Urinary bladder (tissue), 4 donors: ENCODE measurements at places on chromosomes 3 and 15. TPM values are rescaled to one million over a fixed set of nuclear protein-coding genes. Genes with fewer than 3 reads are reported as not detected.

- no peak for DNase-seq
These were observed 37.5 kb downstream of the ZXDC start for GRCh38 chr3:126438186-126438585.

DNA sequence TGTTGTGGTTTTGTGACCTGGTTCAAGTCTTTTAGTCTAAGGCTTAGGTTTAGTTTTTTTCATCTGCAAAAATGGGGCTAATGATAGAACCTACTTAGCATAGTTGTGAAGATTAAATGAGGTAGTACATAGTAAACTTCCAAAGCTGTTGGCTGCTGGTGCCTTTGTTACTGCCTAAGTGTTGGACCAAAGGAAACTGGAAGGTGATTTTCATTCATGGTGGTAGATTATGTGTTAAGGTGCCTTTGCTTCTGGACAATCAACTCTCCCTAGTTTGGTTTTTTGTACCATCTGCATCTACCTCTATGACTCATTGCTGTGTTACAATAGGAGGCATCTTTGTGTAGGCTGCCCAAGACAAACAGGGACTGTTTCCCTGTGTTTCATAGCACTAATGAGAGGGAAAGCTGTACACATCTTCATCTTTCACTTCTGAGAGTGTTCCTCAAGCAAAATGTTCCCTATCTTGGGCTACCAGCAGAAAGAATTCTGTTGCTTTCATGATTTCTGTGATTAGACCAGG, 3.2 kb downstream of the MAP2K1 start:
- no peak for DNase-seq

GRCh38 chr3:185685231-185686035, 99.3 kb downstream of the SENP2 start:
- DNase-seq = no peak

Gene RASGRP1
- 0.74 TPM for total RNA-seq

Gene RPUSD3
- 14.4 TPM for total RNA-seq

Gene IL16
- total RNA-seq = 10.6 TPM

GRCh38 chr3:52763466-52763865, 7.3 kb downstream of the NEK4 start:
- DNase-seq = no peak

- DNase-seq = no peak
These were observed 259.2 kb downstream of the MEIS2 start for GRCh38 chr15:36841193-36841592.

- no peak for DNase-seq
These were observed 192.3 kb downstream of the STAG1 start for GRCh38 chr3:136559896-136560295.

Gene LINS1
- total RNA-seq = 52.4 TPM

Gene IMPG2
- 2.3 TPM for total RNA-seq

Gene TMEM40
- 2.3 TPM for total RNA-seq

GRCh38 chr3:42631620-42632019, 21.9 kb upstream of the ZBTB47 start:
- DNase-seq = no peak

- DNase-seq = no peak
These were observed 232.6 kb upstream of the LRTM1 start for GRCh38 chr3:55160241-55160983.

Gene SLC22A13
- 0.58 TPM for total RNA-seq

Gene UROC1
- total RNA-seq = not detected

GRCh38 chr3:43732747-43733425, 42.1 kb downstream of the ABHD5 start:
- no peak for DNase-seq

- no peak for DNase-seq
These were observed 74.8 kb downstream of the SNTN start for GRCh38 chr3:63727233-63727632.

Gene TMEM45A
- total RNA-seq = 78.8 TPM

DNA sequence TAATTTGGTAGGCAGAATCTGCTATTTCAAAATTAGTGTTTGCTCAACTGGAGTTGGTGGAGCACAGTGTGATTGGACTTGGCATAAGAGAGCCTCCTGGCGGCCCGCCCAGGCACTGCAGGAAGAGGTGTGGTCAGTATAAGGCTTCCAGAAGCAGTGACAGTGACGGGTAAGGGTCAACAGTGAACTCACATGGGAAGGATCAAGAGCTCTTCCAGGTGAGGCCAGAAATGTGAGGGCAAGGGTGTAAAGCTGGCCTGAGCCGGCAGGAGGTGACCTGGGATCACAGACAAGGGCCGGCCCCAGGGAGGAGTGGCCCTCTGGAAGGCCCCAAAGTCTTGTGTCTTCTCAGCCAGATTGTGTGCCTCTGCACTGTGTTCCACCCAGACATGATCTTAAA, 93.2 kb upstream of the RNF7 start:
- no peak for DNase-seq

- DNase-seq = no peak
These were observed 275.2 kb upstream of the CBLB start for GRCh38 chr3:106144030-106144429.

DNA sequence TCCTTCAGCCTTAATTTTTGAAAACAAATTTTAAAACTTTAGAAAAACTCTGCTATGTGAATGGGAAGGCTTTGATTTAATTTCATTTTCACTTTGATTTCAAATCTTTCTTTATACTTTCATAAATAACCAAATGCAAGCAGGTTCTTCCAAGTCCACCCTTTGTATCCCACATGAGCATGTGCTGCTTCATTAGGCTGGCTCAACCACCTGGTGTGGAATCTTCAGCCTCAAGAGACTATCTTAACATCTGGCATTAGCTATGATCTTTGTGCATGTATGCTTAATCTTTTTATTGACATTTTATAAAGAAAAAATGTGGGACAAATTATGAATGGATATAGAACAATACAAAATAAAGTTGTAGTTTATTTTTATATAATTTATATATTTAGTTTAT, 81.8 kb upstream of the MLF1 start:
- no peak for DNase-seq

Gene CFAP100
- total RNA-seq = not detected
